Activated T-cell treated with anti-CD3 and anti-CD28 coated beads for 4 hours (primary cell): ENCODE measurements at places on chromosomes 1 and 21.

- no peak for DNase-seq
Observed at GRCh38 chr1:21278860-21279845, 11.1 kb downstream of the ECE1 start.

GRCh38 chr1:94980582-94981574 is 54.0 kb upstream of the CNN3 start:
- no peak for DNase-seq

GRCh38 chr21:31220575-31220974 is 123.5 kb downstream of the TIAM1 start:
- no peak for DNase-seq

GRCh38 chr1:158999316-159000069 is 10.2 kb upstream of the IFI16 start:
- no peak for DNase-seq

DNA sequence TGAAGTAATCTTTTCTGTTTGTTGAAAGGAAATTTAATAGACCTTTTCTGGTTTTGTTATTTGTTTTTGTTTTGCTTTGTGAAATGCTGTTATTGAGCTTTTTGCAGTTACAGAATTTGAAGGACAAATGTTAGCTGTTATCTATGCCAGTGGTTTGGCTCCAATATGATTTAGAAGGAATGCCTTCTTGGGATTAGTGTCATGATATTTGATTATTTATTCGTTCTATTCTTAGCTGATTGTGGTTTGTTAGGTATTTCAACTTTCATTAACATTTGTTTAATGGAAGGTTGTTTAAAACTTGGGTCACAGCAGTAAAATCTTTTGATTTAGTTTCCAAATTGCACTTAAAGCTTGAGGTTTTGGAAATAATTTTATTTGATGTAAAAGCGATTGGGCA is 33.5 kb downstream of the ADGRL2 start:
- DNase-seq: no peak

- no peak for DNase-seq
Observed at GRCh38 chr1:186014370-186015037, 280.3 kb downstream of the HMCN1 start.

DNA sequence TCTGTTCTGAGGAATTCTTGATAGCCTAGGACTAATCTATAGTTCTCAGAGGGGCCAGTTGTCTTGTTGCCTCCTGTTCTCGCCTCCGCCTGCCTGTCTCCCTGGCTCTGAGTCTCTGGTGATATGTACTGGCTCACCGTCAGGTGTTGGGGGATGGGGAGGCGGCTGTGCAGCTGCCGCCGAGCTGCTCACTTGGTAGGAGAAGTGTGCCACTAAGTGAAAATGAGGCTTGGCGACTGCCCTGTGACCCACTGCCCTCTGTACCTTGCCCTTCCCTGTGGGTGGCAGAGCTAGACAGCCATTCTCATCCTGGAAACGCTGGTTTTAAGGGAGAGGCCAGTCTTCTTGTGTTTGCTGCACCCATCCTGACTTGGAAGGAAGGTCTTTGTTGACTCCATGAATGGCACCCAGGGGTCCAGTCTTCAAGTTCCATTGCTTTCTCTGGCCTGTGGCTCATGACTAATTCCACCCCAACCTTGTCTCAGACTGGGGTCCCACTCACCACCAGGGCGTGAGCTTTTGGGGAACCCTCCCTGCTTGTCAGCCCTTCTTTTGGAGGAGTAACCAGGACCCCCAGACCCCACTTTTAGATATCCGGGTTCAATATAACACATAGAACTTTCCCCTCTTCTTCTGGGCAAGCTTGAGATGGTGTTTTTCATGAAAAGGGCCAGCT is 120.6 kb downstream of the CACNA1E start:
- no peak for DNase-seq

GRCh38 chr1:171191992-171192391 is 6.9 kb downstream of the FMO2 start:
- no peak for DNase-seq

DNA sequence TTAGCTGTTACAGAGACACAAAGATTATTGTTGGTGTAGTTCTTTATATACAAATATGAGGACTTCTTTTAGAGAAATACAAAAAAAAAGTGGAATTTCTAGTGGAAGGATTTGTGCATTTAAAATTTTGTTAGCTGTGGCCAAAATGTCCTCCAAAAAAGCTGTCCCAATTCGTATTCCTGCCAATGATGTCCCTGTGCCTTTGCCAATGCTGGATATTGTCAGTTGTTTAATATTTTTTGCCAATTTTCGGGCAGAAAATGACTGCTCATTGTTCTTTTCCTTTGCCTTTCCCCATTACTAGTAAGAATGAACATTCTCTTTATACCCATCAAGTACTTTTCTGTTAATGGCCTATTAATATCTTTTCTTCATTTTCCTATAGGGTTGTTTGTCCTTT is 110.0 kb upstream of the HOOK1 start:
- DNase-seq: no peak

- DNase-seq: no peak
Observed at GRCh38 chr1:43305461-43305860, 4.7 kb downstream of the TIE1 start.

GRCh38 chr1:157045250-157046218 is at the start of gene ARHGEF11:
Gene ARHGEF11 (minus strand): TSS chr1:157045742. CDS start chr1:157044330, 1,412 bp downstream.
- no peak for DNase-seq

DNA sequence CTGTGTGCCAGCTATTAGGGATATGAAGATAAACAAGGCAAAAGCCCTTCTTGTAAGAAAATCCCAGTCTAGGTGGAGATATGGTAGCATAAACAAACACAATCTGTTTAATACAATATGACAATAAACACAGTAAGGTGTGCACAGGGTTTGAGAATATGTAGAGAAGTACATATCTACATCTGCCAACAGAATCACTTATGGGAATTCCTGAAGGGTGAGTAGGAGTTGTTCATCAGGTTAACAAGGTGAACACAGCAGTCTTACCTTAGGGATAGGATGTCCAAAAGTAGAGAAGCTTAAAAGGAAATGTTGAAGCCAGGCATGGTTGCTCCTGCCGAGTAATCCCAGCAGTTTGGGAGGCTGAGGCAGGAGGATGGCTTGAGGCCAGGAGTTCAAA is 57.7 kb upstream of the LRRC7 start:
- no peak for DNase-seq

- DNase-seq: no peak
Observed at GRCh38 chr1:212610575-212610967, 2.0 kb downstream of the ATF3 start.

DNA sequence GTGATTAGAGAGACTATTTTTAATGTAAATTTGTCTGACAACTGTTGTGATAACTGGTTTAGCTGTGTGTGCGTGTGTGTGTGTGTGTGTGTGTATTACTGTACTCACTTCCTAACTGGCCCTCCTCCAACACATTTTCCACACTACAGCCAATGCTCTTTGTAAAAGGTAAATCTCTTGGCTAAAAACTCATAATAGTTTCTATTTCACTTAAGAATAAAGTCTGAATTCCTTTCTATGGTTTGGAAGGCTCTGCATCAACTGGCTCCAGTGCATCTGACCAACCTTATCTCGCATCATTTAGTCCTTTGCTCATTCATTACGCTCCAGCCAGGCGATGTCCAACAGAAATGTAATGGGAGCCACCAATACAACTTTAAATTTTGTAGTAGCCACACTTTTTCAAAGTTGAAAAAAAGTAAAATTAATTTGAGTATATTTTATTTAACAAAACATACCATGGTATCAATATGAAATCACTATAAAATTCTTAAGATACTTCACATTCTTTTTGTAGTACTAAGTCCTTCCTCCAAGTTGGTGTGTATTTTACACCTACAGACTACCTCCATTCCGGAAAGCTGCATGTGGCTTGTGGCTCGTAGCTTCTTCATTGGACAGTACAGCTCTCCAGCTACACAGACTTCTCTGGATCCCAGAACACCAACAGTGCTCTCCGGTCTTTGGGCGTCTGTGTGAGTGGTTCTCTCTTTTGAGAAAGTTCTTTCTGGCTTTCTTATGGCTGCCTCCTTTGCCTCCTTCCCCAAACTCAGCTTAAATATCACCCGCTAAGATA is 68.9 kb downstream of the NRIP1 start:
- DNase-seq: no peak

DNA sequence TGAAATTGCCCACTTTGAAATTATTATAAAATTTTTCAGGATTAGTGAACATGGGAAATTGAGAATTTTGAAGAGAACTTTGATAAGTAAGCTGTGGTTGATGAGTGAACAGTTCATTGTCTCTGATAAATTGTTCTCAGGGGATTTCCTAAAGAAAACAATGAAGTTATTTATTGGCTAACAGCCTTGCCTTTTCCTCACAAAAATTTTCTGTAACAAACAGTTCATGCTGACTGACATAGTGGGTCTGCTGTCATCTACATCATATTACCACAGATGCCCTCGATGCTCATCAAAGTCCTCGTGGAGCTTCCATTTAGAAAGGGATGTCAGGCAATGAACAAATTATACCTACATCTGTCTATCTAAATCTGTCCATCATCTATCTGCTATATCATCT is 113.4 kb downstream of the PTBP2 start:
- DNase-seq: no peak

DNA sequence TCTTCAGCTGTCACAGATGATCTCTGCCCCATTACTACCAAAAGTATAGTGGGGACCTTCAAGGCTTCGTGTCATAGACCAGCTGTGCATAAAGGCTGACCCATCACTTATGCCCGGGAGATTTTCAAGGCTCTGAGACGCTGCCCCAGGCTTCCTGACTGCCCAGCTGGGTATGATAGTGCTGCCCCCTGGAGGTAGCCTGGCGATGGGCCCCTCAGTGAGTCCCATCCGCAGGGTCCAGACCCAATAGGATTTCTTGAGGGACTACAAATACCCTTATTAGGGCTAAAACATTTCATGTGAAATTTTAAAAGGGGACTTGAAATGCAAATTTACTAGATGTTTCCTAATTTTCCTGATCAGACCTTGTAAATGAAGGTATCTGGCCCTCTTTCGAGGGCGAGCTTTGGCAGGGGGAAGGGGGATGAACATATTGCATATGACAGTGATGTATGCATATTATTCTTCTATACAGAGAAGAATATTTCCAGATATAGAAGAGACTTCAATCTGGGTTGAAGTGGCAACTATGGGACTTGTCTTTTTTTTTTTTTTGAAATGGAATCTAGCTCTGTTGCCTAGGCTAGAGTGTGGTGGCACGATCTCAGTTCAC is 11.7 kb upstream of the FCMR start:
- peak; percentile 68 for DNase-seq

DNA sequence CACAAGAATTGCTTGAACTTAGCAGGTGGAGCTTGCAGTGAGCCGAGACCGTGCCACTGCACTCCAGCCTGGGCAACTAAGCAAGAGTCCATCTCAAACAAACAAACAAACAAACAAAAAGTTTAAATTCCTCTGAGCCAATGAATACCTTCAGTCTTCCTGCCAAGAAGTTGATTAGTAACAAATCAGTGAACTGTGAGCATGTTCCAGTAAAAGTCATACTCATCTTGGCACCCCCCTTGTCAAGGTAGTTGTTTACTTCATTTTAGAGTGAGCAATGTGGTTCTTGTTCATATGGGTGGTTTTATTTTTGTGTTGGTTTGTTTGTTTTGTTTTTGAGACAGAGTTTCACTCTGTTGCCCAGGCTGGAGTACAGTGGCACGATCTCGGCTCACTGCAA is 18.0 kb upstream of the SLC2A7 start:
- DNase-seq: no peak

DNA sequence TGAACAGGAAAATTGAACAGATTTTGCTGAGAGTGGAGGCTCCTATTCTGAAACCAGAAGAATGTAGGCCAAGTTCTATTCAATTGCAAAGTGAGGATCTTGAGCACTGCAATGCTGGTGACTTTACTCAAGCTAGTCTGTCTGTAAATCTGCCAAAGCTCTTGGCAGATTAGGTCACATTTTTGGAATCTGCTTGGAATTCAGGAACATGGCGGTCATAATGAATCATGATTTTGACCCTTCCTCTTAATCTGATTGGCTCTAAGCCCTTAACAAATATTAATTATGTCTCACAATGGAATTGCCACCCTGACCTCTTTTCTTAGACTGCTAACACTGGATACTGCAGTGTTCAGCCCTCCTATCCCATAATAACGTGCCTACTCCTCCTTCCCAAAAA is 7.2 kb upstream of the GNG12 start:
- no peak for DNase-seq

DNA sequence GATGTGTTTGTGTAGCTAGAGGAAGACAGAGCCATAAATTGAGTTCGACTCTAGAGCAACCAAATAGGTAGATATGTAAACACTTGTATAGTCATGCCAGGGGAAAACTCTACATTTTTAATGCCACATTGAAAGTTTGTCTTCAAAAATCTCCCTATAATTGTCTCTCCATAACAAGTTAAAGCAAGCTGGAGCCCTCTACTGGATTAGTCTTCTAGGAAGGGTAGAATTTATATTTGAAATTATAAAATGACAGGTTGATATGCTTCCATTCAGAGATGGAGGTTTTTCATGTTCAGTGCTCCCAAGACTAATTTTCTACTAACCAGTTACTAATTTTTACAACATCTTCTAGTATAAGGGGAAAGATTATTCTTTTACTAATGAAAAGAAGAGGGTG is 13.1 kb upstream of the COL24A1 start:
- no peak for DNase-seq

GRCh38 chr1:180521474-180522212 is 19.3 kb upstream of the ACBD6 start:
- no peak for DNase-seq

DNA sequence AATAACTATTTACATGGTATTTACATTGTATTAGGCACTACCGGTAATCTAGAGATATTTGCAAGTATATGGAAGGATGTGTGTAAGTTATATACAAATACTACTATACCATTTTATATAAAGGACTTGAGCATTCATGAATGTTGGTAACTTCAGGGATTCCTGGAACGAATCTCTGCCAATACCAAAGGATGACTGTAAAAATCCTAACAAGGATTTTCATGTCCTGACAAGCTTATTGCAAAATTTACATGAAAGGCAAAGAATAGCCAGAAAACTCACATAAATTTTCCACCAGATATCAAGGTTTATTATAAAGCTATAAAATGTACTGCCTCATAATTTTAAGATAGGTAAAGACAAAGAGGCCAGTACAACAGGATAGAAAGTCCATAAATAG is 325.2 kb upstream of the NRIP1 start:
- no peak for DNase-seq

GRCh38 chr1:228166170-228166936 is 749 bp downstream of the IBA57 start:
- peak; percentile 29 for DNase-seq

GRCh38 chr1:114597949-114598348 is 16.5 kb upstream of the BCAS2 start:
- DNase-seq: no peak

GRCh38 chr1:43836267-43836951 is 97.2 kb upstream of the ARTN start:
- DNase-seq: peak; percentile 62

- DNase-seq: no peak
Observed at GRCh38 chr1:1041092-1041523, 21.2 kb downstream of the AGRN start.

- DNase-seq: no peak
Observed at GRCh38 chr1:61141288-61142042, 59.1 kb downstream of the NFIA start.

DNA sequence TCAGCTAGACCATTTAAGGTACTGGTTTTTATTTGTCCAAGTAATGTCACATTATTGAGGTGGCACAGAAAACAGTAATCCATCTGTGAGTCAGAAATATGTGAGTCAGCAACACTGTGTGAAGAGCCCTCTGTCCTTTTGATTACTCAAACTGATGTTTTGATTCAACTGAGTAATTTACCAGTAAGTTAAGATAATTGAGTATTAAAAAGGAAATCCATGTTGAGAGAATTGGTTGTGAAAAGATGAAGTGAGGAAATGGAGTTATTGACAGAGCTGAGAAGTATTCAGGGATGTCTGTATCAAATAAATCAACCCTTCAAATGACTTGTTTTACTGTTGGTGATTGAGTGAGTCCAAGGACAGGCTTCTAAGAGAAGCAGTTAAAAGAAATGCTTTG is 302.7 kb upstream of the SGIP1 start:
- no peak for DNase-seq
